EL (cell line): ENCODE measurements at places on chromosomes 1 and 21.

- DNase-seq, result peak; percentile 43
These were observed 16.1 kb upstream of the IFFO2 start for GRCh38 chr1:18972531-18972930.

- DNase-seq, result peak; percentile 73
These were observed 509 bp downstream of the ADAMTS4 start for GRCh38 chr1:161198194-161198896.

DNA sequence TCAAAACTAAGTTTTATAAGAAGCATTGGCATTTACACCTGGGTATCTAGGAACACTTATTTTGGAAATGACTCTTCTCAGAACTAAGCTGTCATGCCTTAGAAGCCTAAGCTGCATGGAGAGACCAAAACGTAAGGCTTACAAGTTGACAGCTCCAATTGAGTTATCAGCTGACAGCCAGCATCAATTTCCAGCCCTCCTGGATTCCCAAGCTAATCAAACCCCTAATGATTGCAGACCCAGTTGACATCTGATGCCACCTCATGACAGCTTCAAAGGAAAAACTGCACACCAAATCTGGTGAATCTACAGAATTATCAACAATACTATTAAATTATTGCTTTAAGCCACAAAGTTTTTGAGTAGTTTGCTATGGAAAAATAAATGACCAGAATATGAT is 187.6 kb upstream of the PRMT6 start:
- no peak for DNase-seq

DNA sequence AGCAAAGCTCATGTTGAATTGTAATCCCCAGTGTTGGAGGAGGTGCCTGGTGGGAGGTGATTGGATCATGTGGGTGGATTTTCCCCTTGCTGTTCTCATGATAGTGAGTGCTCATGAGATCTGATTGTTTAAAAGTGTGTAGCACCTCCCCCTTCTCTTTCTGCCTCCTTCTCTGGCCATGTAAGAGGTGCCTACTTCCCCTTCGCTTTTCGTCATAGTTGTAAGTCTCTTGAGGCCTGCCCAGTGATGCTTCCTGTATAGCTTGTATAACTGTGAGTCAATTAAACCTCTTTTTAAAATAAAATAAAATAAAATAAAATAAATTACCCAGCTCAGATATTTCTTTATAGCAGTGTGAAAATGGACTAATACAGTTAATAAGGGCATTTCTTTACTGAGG is 1025.7 kb downstream of the PLA2G4A start:
- DNase-seq, result no peak

DNA sequence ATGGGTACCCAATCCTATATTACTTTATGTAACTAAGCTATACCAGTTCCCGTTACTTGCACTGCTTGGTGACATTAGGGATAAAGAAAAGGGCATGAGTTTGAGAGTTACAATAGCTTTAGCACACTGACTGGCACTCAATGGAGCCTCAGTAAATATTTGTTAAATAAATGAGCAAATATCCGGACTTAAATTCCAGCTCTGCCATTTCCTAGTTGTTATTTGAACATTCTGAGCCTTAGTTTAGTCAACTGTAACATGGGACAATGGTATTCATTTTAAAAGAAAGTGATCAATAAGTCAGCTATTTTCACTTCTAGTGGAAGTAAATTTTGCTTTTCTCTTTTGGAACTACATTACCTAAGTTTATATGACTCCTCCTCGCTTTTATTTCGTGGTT is 198.7 kb downstream of the ZC3H11B start:
- DNase-seq, result no peak

- no peak for DNase-seq
These were observed 8.1 kb upstream of the ETV3L start for GRCh38 chr1:157107702-157108101.

GRCh38 chr1:211603191-211603701 is 24.3 kb upstream of the SLC30A1 start:
- DNase-seq, result peak; percentile 71

DNA sequence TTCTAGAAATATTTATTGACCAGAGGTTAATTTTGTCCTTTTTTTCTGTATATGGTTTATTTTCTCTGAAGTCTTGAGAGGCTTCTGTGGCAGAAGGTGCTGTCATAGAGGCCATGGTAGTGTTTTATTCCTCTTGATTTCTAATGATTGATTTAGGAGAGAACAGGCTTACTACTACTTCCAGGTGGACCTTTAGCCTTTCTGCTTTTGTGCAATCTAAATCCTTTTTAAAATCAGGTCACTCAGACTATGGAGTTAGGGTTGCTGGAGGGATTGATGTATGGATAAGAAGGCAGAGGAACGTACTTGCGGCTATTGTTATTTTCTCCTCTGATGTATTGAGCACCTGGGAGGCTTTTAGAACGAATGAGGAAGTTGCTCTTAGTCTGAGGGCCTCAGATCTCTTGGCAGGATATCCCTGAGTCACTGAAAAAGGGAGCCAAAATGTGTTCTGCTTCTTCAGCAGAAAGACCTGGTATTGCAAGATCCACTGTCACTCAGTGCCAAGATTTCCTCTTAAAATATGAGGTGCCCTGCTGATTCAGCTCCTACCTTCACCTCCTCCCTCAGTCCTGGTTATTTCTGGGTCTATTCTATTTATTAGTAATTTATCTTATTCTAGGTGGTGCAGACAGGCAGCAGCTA is 277.4 kb downstream of the ZNF648 start:
- DNase-seq, result no peak

- DNase-seq, result no peak
These were observed 45.2 kb downstream of the SDCCAG8 start for GRCh38 chr1:243301059-243301458.

- no peak for DNase-seq
These were observed 591.3 kb upstream of the ADGRL2 start for GRCh38 chr1:81209461-81209860.

GRCh38 chr1:23787701-23788100 is 3.2 kb upstream of the LYPLA2 start:
- DNase-seq, result no peak

GRCh38 chr1:110728388-110729001 is 53.8 kb upstream of the KCNA3 start:
- no peak for DNase-seq

- DNase-seq, result no peak
These were observed 29.6 kb downstream of the CLCA1 start for GRCh38 chr1:86498281-86498680.

DNA sequence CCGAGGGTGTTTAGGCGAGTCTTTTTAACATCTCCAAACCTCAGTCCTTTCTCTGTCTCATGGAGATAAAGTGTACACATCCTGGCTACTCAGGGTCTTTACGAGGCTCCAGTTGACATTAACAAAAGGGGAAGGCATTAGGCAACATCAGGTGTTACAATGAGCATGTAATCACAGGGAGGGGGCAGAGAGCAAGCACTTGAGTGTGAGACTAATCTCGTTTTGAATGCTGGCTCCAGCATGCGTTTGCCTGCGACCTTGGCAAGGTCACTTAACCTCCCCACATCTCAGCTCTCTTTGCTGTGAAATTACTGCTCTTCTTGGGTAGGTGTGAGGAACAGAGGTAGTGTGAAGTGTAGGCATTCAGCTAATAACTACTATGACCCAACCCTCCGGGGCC is 3.1 kb downstream of the TNNT2 start:
- no peak for DNase-seq

- DNase-seq, result no peak
These were observed 62.9 kb downstream of the MDM4 start for GRCh38 chr1:204578867-204579664.

DNA sequence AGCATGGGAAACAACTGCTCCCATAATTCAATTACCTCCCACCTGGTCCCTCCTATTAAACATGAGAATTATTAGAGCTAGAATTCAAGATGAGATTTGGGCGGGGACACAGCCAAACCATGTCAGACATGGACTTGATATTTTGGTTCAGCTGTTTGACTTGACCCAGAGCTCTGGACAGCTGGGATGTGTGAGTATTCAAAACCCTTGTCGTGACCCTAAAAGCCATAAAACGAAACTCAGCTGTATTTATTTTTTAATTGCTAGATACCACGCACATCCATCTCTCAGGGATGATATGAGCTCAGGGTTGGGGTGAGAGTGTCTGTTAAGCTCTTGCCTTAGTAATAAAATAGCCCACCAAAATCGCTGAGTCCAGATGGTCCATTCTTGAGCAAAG is 45.4 kb downstream of the RCSD1 start:
- DNase-seq, result no peak

DNA sequence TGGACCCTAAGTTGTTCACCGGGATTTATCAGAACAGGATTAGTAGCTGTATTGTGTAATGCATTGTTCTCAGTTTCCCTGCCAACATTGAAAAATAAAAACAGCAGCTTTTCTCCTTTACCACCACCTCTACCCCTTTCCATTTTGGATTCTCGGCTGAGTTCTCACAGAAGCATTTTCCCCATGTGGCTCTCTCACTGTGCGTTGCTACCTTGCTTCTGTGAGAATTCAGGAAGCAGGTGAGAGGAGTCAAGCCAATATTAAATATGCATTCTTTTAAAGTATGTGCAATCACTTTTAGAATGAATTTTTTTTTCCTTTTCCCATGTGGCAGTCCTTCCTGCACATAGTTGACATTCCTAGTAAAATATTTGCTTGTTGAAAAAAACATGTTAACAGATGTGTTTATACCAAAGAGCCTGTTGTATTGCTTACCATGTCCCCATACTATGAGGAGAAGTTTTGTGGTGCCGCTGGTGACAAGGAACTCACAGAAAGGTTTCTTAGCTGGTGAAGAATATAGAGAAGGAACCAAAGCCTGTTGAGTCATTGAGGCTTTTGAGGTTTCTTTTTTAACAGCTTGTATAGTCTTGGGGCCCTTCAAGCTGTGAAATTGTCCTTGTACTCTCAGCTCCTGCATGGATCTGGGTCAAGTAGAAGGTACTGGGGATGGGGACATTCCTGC is 3.9 kb upstream of the OLFML3 start:
- DNase-seq, result peak; percentile 47

GRCh38 chr1:201708085-201708512 is 120.9 kb upstream of the IPO9 start:
- DNase-seq, result peak; percentile 48

GRCh38 chr21:38984982-38985567 is 179.3 kb downstream of the ETS2 start:
- DNase-seq, result peak; percentile 90

DNA sequence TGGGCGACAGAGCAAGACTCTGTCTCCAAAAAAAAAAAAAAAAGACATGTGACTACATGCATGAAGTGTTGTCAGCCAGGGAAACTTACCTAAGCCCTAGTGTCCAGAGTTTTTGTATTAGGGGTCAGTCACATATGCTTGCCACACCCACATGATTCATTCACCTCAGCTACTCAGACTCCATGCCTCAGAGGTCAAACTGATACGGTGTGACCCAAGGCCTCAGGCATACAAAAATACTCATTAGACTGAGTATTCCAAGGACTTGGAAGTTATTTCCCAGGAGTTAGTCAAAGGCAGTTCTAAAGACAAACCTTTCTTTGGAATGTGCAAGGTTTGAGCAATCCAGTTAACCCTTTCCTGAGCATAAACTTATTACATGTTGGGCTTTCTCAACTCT is 6.3 kb upstream of the TRIM33 start:
- peak; percentile 51 for DNase-seq

- peak; percentile 23 for DNase-seq
These were observed 595 bp downstream of the EXOC8 start for GRCh38 chr1:231337043-231337471.
